ENCODE measurements at places on chromosomes 16 and 17.

DNA sequence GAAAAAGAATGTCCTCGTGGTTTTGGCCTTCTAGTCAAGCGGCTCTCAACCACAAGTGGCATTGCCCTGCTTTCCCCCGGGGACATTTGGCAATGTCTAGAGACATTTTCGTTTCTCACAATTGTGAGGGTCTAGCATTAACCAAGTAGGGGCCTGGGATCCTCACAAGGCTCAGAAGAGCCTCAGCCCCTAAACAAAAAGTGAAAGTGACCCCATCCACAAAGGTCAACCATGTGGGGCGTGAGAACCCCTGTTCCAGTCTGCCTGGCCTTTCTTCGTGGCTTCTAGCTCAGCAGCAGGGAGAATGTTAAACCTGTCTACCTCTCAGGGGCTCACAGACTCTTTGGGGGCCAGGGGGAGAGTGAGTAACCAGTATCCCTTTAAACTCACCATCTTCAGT is 4.8 kb upstream of the RPL38 start:
- DNase-seq: no peak

DNA sequence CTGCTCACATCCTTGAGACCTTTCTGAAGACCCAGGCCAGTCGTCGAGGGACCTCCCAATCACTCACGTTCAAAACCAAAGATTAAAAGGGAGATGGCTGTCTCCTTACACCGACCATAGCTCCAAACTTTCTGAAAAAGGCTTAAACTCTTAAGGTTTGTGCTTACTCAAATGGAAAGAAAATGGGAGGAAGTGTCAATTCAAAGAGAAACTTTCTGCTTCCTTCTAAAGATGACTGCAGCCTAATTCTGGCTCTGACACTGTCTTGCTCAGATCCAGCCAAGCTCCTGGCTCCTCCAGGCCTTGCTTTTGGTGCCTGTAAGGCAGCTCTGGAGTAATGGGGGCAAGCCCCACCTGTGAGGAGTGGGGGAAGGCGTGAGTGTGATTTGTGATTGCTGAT is 54.9 kb upstream of the WSB1 start:
- no peak for DNase-seq

DNA sequence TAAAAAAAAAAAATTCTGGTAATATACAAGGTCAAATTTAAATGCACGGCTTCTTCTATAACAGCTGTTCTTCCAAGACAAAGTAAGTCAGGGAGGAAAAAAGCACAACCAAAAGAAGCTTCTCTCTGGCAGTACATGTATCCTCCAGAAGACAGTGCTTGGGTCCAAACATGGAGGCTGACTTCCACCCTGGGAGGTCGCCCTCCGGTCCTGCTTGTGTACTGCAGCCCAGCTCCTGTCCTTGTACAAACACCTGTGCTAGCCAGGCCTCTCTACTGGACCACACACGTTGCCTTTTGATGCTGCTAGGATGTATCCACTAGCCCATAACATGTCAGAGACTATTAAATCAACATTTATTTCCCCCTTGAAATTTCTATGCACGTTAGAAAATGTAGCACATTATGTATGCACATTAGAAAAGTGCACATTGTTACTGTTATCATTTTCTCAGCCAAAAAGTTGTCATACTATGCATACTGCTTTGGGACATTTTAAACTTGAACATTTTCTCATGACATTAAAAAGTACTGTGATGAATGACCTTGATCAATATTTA is 21.9 kb downstream of the TEKT3 start:
- no peak for DNase-seq

GRCh38 chr16:88805340-88805715 is 1.7 kb downstream of the CDT1 start:
- DNase-seq: no peak

- no peak for DNase-seq
These were observed 22.2 kb upstream of the ADAMTS18 start for GRCh38 chr16:77457046-77457445.

DNA sequence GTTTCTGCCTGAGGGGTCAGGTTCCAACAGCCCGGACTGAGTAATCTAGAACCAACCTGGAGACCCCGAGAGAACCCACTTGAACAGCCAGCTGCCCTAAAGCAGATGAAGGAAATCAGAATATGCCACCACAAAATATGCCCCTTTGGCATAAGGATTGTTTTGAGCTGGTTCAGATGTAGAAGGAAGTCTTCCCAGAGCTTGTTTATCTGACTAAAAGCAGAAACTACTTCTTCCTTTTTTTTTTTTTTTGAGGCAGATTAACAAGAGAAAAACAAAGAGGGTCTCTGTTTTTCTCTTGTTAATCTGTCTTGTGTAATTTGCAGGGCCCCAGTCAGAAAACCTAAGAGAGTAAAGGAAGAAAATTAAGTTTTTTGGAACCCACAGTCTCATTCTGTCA is 53.0 kb downstream of the PECAM1 start:
- DNase-seq: no peak

DNA sequence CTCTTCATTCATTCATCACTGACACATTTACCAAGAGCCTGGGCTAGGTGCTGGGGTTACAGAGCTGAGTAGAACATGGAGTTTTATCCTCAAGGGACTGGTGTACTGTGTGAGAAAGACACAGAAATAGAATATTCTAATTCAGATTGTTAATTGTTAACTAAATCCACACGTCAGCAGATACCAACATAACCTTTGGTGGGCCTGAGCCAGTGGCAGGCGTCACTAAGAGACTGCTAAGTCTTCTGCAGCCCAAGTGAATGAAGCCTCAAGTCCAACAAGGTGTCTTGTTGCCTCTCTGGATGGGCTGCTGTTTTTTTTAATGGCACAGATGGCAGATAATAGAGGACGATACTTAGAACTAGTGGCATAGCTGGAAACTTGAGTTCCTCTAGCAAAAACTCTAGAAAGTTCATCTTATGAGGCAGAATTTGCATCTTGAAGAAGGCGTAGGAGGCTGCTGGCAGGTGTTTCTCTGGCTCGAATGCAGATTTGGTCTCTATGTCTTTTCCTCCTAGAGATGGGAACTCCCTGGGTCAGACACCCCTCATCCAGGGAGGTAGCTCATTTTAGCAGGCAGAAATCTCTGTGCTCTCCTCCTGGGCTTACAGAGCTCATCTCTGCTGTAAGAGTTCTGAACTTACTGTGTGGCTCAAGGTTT is 179.5 kb downstream of the NTN1 start:
- DNase-seq: no peak

- DNase-seq: no peak
These were observed 1.5 kb upstream of the RCVRN start for GRCh38 chr17:9906616-9907015.

DNA sequence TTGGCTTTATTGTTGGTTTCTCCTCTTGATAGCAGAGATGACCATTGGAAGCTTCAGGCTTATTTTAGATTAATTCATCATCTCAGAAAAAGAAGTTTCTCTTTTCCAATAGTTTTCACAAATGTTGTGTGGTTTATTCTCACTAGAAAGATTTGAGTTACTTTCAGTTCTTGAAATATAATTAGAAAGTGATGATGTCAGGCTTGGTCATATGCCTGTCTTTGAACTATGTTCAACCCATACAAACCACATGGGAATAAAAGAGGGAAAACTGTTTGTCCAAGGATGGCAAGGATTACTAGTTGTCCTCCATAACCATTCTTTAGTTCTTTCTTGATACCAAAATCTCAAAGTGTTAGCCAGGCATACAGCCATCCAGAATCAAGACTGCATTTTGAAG is 3.7 kb upstream of the HS3ST2 start:
- no peak for DNase-seq
